Activated CD8-positive, alpha-beta memory T cell treated with anti-CD3 and anti-CD28 coated beads for 1 hour (primary cell): ENCODE measurements at places on chromosomes 12 and 14.
A peak's percentile ranks its signal among the peaks of the same experiment; 100 is the strongest.

DNA sequence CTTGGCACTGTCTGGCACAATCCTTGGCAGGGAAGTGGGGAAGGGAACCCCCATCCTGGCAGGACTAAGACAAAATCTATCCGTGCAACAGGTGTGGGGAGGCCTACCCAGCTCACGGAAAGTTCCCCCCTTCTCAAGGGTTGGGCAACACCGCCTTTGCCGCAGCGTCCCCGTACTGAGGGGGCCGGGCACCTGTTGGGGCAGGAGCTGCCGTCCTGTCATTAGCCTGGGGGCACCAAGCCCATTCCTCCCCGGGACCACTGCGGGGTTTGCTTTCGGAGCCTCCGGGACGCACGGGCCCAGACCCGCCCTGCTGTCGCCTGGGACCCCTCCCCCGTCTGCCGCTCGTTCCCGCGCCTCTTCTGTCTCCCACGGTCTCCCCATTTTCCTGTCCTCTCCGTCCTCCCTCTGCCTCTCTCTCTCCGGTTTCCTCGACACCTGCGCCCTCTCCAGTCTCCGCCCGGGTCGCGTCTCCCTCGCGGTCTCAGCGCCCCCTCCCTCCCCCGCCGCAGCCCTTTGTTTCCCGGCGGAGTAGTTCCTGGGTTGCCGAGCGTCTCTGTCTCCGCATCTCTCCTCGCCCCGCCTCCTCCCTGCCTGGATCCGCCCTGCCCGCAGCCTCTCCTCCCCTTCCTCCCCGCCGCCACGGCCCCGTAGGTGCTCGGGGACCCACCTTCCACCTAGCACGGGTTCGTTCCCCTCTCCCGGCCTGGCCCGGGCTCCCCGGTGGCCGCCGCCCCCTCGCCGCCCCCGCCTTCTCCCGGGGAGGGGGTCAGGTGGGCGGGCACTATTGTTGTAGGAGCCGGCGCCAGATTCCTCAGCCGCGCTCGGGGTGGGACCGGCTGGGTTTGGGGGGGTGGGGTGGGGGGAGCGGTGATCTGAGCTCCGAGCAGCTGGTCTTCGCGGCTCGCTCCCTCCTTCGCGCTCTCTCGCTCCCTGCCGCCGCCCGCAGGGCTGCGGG, at the start of gene CACNB3:
CACNB3 (plus strand) TSS at position 624 of the 958 bp plus-strand sequence. CDS start 434 bp downstream, outside the sequence.
- DNase-seq: peak; percentile 58

DNA sequence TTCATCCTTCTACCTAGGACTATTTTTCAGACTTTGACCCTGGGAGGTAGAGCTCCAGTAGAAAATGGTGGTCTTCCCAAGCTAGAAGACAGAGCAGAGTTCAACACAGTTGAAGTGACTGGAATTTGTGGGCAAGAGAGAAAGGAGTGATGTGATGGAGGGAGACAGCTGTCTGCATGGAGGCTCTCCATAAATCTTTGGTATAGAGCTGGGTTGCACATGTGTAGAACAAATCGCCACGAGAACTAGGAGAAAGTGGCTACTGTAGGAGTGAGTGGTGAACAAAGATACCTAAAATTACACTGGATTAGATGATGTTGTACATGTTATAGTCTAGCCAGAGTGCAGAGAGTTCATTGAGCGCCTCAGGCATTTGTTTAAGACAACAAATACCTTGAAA, 14.5 kb downstream of the GPR135 start:
- DNase-seq: no peak

- no peak for DNase-seq
Observed at GRCh38 chr14:102046337-102047278, 40.2 kb downstream of the HSP90AA1 start.

DNA sequence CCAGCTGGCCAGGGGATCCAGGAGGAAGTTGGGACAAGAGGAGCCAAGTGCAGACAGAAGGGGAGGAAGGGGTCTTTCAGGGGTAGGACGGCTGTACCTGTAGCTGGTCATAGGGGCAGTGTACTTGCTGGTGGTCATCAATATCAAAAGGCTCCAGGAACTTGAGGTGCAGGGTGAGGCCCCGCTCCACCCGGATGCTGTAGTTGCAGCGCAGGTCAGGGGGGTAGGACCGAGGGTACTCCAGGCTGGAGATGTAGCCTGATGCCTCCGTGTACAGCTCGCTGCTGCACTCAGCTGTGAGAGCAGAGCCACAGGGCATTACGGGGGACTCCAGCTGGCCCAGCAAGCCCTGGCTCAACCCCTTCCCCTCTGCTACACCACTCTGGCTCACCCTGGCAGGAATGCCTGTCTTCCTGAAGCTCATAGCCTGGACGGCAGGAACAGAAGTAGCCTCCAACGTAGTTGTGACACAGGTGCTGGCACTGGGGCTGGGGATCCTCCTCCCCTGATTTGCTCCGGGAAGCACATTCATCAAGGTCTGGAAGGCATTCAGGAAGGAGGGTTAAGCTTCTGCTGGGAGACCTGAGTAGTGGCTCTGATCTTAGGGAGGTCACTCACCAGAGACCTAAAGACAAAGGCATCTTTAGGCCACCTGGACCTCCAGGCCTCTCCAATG, 2.9 kb downstream of the C1R start:
- no peak for DNase-seq

- DNase-seq: no peak
Observed at GRCh38 chr12:88993651-88994050, 358.6 kb downstream of the DUSP6 start.

DNA sequence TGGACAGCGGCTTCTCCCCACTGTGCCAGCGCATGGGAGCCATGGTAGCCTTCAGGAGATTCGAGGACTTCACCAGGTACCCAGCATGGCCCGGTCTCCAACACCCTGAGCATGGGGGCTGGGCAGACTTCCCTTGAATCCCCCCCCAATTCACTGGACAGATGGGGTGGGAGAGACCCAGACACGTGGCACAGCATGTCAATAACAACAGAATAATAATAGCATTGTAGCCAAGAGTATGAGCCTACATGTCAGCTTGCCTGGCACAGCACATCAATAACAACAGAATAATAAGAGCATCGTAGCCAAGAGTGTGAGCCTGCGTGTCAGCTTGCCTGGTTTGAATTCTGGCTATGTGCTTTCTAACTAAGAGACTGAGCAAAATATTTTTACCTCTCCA, 76.4 kb downstream of the FOXN4 start:
- DNase-seq: no peak

GRCh38 chr12:58757422-58757821, 162.9 kb downstream of the LRIG3 start:
- DNase-seq: no peak
